ENCODE measurements at places on chromosomes 6 and 20.

DNA sequence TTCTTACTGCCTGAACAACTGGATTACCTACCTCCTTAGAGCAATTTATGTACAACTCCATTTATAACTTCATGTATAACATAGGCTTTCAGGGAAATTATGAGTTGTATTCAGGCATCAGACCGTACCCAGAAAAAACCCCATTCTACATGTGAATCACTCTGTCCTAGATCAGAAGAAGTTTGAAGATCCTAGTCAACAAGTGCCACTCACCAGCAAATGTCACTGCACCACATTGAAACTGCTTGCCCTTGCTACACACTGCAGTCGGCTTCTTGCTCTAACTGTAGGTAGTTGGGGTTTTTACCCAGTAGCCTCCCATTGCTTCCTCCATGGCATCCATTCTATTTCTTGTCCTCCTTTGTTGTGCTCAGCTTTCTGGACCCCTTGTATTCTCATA is 132.4 kb downstream of the DNAH8 start:
- no peak for DNase-seq

DNA sequence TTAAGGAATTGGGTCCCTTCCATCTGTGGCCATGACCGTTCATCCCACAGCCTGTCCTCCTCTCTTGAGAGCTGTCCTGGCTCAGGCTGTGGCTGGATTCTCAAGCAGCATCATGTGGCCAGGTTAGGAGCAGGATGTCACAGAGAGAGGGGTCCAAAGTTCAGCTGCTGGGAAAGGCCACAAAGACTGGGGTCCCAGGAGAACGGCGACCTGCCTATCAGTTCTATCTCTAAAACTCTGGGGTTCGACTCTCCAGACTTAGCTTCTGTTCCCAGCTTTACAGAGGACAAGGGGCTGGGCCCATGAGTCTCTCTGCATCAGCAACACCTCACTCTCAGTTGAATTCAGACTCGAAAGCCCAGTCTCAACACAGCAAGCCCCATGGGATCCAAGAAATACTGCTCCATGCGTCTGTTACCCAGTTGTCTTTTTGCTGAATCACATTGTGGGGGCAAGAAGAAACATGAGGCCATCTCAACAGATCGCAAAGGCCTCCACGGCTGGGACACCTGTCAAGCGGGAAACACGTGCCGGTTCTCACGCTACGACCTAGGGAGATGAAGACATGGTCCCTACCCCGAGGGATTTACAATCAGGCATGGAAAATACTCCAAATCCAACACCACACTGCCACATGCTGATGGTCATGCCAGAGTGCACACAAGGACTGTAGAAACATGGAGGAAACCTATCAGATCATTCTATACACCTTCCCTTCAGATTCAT is 95.4 kb downstream of the SLC22A23 start:
- DNase-seq, result no peak

DNA sequence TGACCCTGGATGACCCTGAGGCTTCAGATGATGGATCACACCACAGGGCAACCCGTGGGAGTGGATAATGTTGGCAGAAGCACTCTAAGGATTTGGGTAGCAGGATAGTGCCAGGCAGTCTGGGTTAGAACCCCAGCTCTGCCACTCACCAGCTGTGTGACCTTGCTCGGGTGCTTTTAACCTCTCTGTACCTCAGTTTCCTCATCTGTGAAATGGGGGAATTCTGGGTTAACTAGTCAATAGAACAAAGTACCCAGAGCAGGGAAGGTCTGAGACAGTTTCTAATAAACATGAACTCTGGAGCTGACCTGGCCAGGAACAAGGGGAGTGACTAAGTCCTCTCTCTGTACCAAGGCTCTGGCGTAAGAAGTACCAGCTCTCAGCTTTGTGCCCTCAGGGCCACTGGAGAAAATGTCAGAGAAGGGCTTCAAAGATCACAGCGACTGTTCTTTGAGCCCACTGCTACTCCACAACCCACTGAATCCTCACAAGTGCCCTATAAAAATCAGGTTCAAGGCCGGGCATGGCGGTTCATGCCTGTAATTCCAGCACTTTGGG is 14.7 kb upstream of the NOL4L start:
- DNase-seq, result no peak

- DNase-seq, result peak; percentile 39
These were observed 112.9 kb downstream of the FOXO3 start for GRCh38 chr6:108673602-108674001.

- DNase-seq, result peak; percentile 20
These were observed 50.2 kb downstream of the STK35 start for GRCh38 chr20:2151858-2152281.

- DNase-seq, result no peak
These were observed 24.8 kb downstream of the MTCL3 start for GRCh38 chr6:127494240-127494767.

DNA sequence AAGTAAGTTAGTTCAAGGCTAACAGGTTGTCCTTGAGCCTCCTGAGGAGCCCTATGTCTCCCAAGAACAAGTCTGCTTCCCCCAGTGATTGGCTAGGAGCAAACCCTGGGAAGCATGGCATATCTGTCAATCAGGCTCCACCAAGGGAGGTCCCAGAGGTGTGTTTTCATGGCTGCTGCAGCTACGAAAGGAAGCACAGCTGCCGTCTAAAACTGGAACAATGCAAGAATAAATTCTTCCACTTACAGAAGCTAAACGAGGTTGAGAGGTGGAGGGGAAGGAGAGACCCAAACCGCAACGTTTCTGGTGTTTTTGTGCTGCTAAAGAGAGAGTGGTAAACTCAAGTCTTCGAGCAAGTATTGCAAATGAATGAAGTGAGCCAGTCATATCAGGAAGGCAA is 4.9 kb upstream of the PTGIS start:
- DNase-seq, result no peak

DNA sequence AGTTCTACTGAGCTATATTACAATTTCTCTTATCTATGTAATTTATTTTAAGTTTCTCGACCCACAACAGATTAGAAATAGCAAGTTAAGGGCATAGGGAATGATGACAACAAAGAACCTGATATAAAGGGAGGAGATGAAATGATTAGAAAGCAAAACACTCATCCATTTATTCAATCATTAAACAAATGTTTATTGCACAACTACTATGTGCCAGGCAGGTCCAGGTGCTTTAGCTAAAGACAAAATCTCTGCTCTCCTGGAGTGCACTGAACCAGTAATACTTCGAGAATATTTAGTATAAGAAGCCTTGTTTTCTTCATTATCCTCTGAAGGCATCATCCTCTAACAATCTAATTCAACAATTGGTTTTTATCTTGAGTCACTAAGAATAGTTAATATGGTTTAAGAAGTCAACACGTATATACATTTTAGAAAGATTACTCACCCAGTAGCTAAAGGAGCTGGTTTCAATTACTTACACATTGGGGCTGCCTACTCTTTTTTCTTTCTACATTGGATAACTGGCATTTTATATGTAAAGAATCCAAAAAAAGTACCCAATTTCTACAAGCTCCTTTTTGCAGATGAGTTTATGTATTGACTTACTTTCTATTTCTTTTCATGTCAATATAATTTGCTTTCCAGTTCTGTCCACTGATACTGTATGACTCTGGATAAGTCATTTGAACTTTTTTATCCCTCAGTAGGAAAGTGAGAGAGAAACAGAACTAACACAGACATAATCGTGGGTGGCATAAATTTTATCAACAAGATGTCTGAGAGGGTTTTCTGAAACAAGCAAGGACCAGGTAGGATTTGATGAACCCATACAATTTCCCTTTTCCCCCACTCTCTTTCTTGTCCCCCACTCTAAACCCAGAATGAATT is 312.6 kb downstream of the CLIC5 start:
- DNase-seq, result no peak

DNA sequence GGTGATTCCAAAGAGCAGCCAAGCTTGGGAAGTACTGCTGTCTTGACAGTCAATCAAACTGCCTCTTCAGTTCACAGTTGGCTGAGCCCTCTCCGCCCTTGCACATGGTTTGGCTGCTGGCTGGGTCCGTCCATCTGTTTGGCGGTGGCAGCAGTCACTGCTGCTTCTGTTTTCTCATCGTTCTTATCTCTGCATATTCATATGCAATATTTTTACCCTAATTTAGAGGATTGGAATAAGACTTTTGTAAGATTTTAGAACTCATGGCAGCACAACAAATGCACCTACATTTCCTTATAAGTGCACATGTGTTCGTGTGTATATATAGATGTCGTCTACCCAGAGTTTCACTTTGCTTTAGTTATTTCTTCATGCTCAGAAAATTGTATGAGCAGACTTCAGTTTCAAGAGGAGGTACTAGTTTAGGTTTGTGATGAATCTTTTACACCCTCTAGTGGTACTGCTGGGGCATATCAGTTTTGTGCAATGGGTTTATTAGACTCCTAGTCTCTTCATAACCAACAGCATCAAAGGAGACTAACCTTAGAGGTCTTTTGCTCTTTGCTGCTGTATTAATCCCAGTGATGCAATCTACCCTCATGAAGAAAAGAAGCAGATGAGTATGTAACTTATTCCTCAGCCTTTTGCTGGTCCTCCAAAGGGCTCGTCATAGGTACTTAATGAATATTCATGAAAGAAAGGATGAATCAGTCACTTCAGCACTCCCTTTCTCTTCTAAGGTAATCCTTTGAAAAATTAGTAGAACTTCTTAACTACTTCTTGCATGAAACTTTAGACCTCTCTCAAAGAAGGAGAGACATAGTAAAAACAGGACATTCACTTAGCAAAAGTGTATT is 44.3 kb downstream of the KHDC1L start:
- peak; percentile 67 for DNase-seq

DNA sequence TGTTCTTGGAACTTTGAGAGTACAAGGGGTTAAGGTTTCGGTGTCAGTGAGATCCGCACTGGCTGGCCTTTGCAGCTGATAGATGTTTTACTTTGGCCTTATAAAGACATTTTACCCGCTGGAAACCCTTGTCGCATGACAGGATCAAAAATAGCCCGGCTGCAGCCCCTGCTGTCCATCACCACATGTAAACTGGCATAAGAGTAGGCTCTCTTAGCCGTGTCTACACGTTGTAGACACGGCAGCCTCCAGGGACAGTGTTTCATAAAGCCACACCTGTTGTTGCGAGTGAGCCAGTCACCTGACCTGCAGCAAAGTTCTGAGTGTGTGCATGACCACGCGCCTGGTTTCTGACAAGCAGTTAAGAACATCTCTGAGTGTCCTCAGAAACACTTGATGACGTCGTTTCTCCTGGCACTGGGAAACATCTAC is 8.5 kb downstream of the RBM24 start:
- no peak for DNase-seq

- no peak for DNase-seq
These were observed 14.0 kb upstream of the APMAP start for GRCh38 chr20:25006431-25007167.

DNA sequence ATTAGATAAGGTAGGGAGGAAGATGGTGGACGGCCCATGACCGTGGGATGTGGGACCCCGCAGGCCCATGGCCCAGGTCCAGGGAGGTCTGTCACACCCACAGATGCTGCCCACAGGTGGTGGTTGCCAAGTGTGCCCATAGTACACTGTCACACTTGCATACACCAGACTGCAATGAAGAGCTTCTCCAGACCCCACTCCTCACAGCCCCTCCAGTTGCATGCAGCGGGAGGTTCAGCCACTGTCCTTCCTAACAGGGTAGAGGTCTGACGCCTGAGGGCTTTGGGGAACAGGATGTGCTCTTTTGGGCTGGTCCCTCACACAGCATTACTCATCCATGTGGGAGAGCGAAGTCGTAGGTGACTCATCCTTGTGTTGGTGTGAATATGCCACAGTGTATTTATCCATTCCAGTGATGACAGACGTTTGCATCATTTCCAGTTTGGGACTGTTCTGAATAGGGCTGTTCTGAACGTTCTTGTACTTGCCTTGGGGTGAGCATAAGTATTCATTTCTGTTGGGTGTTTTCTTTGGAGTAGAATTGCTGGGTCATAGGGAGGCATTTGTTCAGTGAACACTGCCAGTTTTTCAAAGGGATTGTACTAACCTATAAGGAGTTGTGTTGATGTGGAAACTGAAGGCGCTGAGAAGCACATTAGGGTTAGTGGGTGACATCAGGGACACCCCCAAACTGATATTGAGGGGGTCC is 10.1 kb upstream of the PYGB start:
- peak; percentile 92 for DNase-seq

- DNase-seq, result no peak
These were observed 6.8 kb downstream of the CLDN20 start for GRCh38 chr6:155270561-155271091.

DNA sequence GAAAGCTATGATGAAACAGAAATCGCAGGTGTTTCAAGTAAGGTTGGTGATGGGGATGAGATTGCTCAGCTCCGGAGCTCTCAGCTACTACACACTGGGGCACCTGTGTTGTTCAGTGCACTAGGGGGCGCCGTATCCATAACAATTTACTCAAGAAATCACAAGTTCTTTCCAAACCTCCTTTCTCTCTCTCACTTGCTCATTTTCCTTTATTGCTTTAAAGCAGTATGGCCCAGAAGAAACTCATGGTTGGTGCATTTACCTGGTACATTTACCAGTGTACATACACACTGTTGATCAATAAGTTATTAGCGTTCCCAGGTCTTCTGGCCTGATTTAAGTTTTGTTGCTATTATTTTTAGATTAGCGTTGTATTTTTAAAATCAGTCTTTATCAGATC is 235.2 kb upstream of the TAB2 start:
- DNase-seq, result peak; percentile 80

- DNase-seq, result no peak
These were observed 88.6 kb downstream of the WASF1 start for GRCh38 chr6:110090876-110091275.

DNA sequence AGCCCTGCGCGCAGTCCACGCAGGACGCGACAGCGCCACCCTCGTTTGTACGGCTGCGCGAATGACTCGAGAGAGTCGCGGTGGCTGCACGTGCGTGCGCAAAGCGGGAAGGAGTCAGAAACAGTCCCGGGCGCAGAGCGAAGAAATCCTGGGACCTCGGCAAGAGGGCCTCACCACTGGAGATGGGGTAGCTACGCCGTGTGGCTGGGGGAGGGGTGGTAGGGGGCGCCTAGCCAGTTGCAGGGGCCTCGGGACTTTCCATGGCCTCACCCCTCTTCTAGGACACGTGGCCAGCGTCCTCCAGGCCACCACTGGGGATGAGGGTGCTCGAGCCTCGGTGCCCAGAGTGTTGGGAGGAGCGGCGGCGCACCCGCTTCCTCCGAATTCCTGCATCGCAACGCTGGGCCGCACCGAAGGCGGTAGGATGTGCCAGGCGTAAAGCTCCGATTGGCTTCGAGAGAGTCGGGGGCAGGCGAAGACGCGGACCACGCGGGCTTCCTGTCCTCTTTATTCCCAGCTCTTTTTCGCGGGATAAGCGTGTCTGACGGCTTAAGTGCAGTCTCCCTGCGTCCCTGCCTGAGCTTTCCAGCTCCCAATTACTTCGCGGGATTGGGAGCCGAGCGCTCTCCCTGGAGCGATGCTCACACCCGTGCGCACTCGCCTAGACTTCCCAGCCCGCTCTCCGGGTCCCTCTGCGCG is 38.7 kb downstream of the NCR2 start:
- DNase-seq, result no peak

GRCh38 chr20:11755071-11755841 is 162.4 kb upstream of the BTBD3 start:
- peak; percentile 81 for DNase-seq

- no peak for DNase-seq
These were observed 72.6 kb downstream of the HIVEP2 start for GRCh38 chr6:142872376-142872775.

GRCh38 chr6:53165293-53165692 is 16.7 kb upstream of the GCM1 start:
- DNase-seq, result no peak

GRCh38 chr6:78693835-78694234 is 173.5 kb upstream of the IRAK1BP1 start:
- peak; percentile 27 for DNase-seq

GRCh38 chr6:42932412-42932811 is 3.1 kb downstream of the CNPY3 start:
- DNase-seq, result no peak

Data from lung microvascular endothelial cell (primary cell).